ENCODE measurements at places on chromosomes 2 and 18.
A peak's percentile ranks its signal among the peaks of the same experiment; 100 is the strongest.

GRCh38 chr2:221468317-221468716, 103.8 kb downstream of the EPHA4 start:
- H3K36me3 ChIP-seq = no peaks in the 10 kb centered on the region
- H3K4me3 ChIP-seq = no peak overlapping the region
- H3K27me3 ChIP-seq = no peaks in the 10 kb centered on the region
- no peak for DNase-seq

- peaks cover 20% of the 10 kb centered on the region for H3K36me3 ChIP-seq
- no peaks in the 10 kb centered on the region for H3K27me3 ChIP-seq
- no peak for DNase-seq
- H3K4me3 ChIP-seq = peak overlapping the region; percentile 69
- peak overlapping the region; percentile 93 for H3K27ac ChIP-seq
Observed at GRCh38 chr2:224976629-224977525, 65.4 kb downstream of the DOCK10 start.

DNA sequence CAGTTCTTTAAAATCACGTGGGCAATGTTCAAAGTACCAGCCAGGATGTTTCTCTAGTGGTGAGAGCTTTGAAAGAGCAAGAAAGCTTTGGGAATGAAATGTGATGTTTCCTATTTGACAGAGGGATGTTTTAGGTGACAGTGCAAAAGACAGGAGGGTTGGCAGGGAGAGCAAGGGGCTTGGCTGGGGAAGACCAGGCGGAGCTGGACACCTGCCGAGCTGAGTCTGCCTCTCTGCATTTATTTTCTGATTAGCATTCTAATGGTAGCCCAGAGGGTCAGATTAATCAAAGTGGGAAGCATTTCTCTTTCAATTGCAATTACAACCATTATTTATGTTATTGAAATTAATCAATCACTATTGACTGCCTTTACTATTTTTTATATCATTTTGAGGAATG, 145.4 kb upstream of the RAB12 start:
- H3K36me3 ChIP-seq = no peaks in the 10 kb centered on the region
- no peak overlapping the region for H3K27ac ChIP-seq
- no peaks in the 10 kb centered on the region for H3K4me1 ChIP-seq
- H3K27me3 ChIP-seq = no peaks in the 10 kb centered on the region

- DNase-seq = peak; percentile 5
- no peaks in the 10 kb centered on the region for H3K36me3 ChIP-seq
- peaks cover 7% of the 10 kb centered on the region for H3K27me3 ChIP-seq
- no peak overlapping the region for H3K27ac ChIP-seq
- no peaks in the 10 kb centered on the region for H3K4me1 ChIP-seq
- H3K4me3 ChIP-seq = no peak overlapping the region
Observed at GRCh38 chr2:71849111-71849510, 298.6 kb downstream of the CYP26B1 start.

GRCh38 chr2:18149660-18150246, 271.3 kb downstream of the KCNS3 start:
- no peak overlapping the region for H3K4me3 ChIP-seq
- no peaks in the 10 kb centered on the region for H3K4me1 ChIP-seq
- H3K27ac ChIP-seq = no peak overlapping the region
- H3K36me3 ChIP-seq = no peaks in the 10 kb centered on the region

DNA sequence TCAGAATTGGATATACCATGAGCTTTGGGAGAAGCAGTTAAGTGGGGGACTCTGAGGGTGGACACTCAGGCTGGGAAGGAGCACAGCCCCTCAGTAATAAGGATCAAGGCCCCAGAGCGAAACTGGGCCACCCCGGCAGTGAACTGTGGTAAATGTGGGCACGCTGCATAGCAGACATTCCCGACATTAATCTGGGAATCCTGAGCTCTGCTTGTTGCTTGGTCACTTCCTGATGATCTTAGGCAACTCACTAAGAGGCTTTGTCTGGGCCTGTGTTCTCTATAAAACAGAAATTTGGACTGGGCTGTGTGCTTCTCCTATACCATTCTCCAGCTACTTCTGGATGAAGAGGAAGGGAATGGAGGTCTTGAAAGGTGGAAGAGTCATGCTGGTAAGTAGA, 4.8 kb downstream of the TGFBRAP1 start:
- H3K4me1 ChIP-seq = peaks cover 38% of the 10 kb centered on the region
- H3K27me3 ChIP-seq = no peaks in the 10 kb centered on the region
- no peak for DNase-seq
- no peaks in the 10 kb centered on the region for H3K36me3 ChIP-seq

- H3K4me3 ChIP-seq = no peak overlapping the region
- no peak for DNase-seq
- peaks cover 17% of the 10 kb centered on the region for H3K4me1 ChIP-seq
- H3K36me3 ChIP-seq = no peaks in the 10 kb centered on the region
- H3K27ac ChIP-seq = no peak overlapping the region
- H3K27me3 ChIP-seq = no peaks in the 10 kb centered on the region
Observed at GRCh38 chr2:96169868-96170507, 24.7 kb upstream of the DUSP2 start.

DNA sequence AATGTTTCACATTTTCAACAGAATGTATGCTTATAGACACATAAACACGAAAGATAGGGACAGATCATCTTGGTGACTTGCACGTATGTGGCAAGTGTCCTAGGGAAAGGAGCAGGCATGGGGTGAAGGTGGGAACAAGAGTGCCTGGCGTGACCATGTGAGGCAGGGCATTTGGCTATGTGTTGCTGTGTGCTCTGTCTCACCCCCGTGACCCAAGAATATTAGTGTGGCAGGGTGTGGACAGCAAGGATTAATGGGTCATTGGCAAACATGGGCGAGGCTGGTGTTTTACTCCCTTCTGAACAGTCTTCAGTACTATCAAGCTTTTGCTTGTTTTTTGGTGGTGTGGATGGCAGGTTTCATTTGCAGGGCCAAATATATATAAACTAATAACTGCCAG, 1.3 kb upstream of the VWA3B start:
- H3K4me1 ChIP-seq = peaks cover 23% of the 10 kb centered on the region
- peak overlapping the region; percentile 91 for H3K4me3 ChIP-seq
- peaks cover 4% of the 10 kb centered on the region for H3K36me3 ChIP-seq
- no peak for DNase-seq

- no peak for DNase-seq
- peaks cover 5% of the 10 kb centered on the region for H3K36me3 ChIP-seq
- H3K27ac ChIP-seq = no peak overlapping the region
- no peaks in the 10 kb centered on the region for H3K4me1 ChIP-seq
Observed at GRCh38 chr18:66046032-66046602, 295.3 kb downstream of the CDH7 start.

All from natural killer cell treated with Interleukin-12 subunit alpha and Interleukin-12 subunit beta and Interleukin-15 and Interleukin-18, amount 100 ng/mL, for 72 hours (primary cell).